ENCODE measurements at places on chromosomes 11 and 22.

GRCh38 chr11:134343646-134344045 lies 11.9 kb downstream of the GLB1L2 start:
- DNase-seq = no peak

GRCh38 chr11:93187290-93187689 lies 10.5 kb downstream of the SLC36A4 start:
- no peak for DNase-seq

DNA sequence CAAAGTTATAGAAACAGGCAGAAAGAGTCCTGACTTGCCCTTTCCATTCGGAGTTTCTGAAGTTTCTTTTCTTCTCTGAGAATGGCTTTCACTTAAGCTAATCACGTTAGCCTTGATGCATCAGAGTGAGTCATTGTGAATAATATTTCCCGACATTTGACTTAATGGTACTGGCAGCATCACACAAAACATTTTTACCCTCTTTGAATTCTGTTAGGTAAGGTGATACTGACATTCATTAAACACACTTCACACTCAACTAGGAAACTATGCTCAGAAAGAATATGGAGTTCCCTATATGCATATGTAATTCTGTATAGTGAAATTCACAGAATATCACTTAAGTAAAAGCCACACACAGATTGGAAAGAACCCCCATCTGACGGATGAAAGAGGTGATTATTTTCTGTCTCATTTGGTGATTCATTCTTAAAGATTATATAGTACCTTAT lies 120.8 kb upstream of the ARHGAP20 start:
- DNase-seq = no peak

DNA sequence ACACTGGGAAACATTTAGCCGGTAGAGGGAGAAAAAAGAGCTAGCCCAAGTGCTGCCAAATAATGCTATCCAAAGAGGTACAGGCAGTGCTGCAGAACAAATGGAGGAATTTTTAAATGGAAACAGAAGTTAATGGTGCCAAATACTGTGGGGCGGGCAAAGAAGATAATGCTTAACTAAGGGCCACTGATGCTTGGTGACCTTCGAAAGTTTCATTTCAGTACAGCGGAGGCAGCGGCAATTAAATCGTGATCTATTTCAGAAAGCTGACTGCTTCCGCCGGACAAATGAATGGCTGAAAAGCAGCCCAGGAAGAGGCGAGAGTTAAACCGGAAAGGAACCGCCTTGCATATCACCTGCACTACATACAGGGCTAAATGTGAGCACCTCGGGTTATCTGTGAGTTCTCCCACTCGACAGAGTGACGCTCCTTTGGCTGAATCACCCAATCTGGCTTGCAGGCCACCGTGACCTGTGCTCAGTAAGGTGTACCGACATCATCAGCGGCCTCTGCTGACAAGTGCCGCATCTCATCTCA lies 42.1 kb downstream of the CADM1 start:
- no peak for DNase-seq

Measured in neuronal stem cell (in vitro differentiated cells).